ENCODE measurements at places on chromosomes 1 and 21.

GRCh38 chr1:36532810-36533401 is 50.2 kb upstream of the CSF3R start:
- no peak for DNase-seq

GRCh38 chr1:33111965-33112364 is 31.0 kb downstream of the AZIN2 start:
- DNase-seq, result no peak

GRCh38 chr1:226799634-226800281 is 60.7 kb upstream of the ITPKB start:
- DNase-seq, result no peak

GRCh38 chr1:928825-929661 is 5.3 kb downstream of the SAMD11 start:
- DNase-seq, result no peak

- no peak for DNase-seq
Measured at GRCh38 chr1:53279296-53280200, 41.2 kb upstream of the MAGOH start.

- peak; percentile 55 for DNase-seq
Measured at GRCh38 chr1:39098546-39099250, 72.5 kb downstream of the NDUFS5 start.

GRCh38 chr1:235112297-235113182 is 16.1 kb downstream of the TOMM20 start:
- no peak for DNase-seq

DNA sequence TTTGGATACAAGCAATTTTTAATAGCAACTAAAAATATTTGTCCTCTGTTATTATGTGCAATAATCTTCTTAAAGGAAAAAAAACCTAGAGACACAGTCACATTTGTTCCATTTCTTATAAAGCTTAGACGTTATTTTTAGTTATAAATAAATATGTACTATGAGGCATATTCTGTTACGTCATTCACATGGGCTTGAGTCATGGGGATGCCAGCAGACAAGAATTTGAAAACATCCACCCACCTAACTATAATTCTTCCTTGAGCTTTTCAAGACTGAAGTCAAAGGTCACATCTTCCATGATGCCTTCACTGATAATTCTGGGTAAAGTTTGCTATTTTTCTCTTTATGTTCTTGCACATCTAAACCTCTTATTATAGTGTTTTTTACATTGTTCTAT is 268.8 kb downstream of the KCTD3 start:
- no peak for DNase-seq

DNA sequence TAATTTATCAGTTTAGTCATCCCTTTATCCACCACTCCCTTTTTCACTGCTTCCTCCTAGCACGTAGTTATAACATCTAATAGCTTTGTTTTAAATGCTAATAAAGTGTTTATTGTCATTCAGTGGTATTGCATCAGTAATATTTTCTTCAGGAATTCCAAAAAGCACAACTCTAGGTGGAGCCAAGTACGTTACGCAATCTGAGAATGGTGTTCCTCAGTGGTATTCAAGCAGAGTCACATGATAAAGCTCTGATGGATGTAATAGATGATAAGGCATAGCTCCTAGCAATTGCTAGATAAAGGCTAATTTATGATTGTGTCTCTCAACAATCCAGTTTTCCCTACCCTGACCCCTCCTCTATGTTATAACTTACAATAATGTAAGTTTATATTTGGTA is 494.6 kb upstream of the ADGRL4 start:
- DNase-seq, result no peak

DNA sequence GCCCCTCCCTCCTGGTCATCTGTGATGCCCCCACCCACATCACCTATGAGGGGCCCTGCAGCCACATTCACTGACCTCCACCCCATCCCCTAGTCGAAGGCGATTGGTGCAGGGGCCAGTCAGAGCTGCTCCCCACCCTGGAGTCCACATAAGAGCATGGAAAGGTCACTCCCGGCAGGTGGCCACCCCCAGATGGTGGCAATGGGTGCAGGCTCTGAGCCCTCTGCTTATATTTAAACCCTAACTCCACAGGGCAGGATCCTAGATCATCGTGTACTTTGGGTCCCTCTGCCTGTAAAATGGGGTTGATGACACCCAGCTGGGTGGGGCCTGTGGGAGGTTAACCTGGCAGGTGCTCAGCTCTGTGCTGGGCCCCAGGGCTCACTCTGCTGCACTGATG is 186.8 kb upstream of the C1orf174 start:
- no peak for DNase-seq

- DNase-seq, result no peak
Measured at GRCh38 chr1:171805395-171806115, 24.1 kb downstream of the METTL13 start.

DNA sequence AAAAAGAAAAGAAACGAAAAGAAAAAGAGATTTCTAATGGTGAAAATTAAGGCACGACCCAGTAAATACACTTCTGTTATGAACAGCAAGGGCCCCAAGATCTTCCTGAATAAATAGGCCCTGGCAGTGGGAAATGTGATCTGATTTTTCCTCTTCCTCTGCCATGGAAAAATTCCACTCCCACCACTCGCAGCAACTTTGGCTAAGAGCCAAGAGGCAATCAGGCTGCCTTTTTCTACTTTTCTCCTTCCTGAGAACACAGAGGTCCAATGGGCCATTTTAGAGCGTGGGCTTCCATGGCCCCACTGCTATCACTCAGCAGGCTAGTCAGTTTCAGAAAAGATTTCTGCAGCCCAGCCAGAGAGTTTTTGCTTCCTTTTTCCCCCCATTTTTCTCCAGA is 33.7 kb upstream of the AK4 start:
- no peak for DNase-seq

GRCh38 chr1:185517808-185518419 is 200.9 kb upstream of the IVNS1ABP start:
- no peak for DNase-seq

GRCh38 chr1:66770240-66770639 is 18.0 kb downstream of the DYNLT5 start:
- DNase-seq, result no peak

- no peak for DNase-seq
Measured at GRCh38 chr21:33386222-33386784, 16.9 kb upstream of the IFNGR2 start.

DNA sequence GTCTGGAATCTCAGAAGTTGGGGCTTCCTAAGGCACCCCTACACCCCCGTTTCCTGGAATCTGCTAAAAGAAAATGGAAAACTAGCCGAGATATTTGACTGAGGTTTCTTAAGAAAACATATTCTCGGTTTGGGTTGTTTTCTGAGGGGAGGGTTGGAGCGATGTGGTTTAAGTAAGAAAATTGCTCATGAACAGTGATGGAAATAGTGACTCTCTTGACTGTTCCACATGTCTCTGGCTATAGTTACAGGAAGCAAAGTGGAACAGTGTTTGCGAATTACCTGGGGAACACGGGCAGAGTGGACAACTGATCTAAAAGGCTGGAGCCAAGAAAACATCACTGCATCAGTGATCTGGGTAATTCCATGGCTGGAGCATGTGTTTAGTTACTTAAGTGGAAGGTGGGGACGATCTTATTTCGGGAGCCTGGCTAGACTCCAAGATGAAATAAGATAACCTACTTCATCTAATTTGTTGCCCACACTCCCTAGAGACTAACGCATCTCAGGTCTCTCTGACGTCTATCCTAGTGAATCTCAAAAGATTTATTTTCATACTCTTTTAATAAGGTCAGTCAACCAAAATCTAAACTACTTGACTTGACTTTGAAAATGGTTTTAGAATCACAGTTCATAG is 92.4 kb downstream of the KCNJ15 start:
- DNase-seq, result no peak

GRCh38 chr1:17719874-17720273 is 35.3 kb upstream of the ACTL8 start:
- no peak for DNase-seq

DNA sequence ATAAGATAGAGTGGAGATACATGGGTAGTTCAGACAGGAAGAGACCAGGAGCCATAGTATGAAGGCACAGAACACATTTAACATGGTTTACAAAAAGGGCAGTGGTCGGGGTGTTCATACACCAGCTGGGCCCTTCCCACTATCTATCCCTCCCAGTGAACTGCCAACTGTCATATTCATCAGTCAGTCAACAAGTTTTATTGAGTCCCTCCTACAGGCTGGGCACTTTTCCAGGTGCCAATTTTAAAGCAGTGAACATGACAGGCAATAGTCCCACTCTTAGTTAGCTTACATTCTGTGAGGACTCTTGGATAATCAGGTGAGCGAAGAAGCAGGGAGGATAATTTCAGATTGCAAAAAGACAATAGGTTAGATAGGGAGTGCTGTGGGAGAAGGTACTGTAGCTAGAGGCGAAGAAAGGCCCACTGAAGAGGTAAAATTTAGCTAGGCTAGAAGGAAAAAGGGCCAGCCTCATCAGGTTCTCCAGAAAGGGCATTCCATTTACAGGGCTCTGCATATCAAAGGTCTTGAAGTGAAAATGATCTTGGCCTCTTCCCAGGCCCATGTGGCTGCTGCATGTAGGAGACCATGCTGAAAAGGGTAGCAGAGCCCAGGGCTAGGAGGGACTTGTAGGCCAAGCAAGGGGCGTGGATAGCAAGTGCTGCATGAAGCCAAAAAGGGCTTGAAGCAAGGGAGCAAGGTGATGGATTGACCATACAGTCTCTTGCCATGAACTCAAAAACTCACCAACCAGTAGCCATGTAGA is 274.7 kb upstream of the SNX7 start:
- no peak for DNase-seq

- peak; percentile 40 for DNase-seq
Measured at GRCh38 chr1:54950369-54951163, 29.9 kb upstream of the TMEM61 start.

DNA sequence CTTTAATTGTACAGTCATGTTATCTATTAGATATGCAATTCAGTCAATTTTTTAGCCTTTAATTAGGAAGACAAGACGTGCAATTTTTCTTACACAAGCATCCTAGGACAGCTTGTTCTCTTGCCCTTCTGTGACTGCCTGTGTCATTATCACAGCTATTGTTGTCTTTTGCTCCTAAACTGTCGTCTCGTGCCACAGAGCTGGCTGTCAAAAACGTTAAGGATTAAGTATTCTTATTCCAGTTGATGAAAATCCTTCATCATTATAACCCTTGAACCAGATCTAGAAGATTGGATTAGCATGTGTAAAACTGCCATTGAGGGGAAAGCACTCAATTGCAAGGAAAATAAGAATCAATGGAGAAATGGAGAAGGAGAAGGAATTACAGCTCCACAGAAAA is 43.8 kb upstream of the AIM2 start:
- DNase-seq, result no peak

GRCh38 chr1:25519624-25520023 is 23.8 kb upstream of the LDLRAP1 start:
- peak; percentile 0 for DNase-seq

DNA sequence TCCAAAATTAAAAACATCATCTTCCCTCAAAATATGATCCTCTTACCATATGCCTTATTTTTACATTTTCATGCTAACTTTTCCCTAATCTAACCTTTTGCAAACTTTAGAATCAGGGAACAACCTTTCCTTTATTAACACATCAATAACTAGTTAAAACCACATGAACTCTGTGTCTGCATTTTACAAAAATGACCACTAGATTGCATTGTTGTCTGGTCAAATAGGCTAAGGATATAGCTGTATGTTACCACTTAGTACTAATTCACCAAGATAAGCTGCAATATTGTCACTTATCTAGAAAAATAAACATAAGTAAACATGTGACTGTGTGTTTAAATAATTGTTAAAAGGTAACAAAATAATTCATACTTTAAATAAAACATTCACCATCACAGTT is 82.3 kb downstream of the DENND1B start:
- DNase-seq, result no peak

GRCh38 chr1:10709646-10710045 is 86.8 kb downstream of the CASZ1 start:
- DNase-seq, result no peak

GRCh38 chr21:34073749-34074282 is 438 bp downstream of the MRPS6 start:
- DNase-seq, result peak; percentile 56

GRCh38 chr1:220151454-220151853 is 57.5 kb downstream of the IARS2 start:
- no peak for DNase-seq

- no peak for DNase-seq
Measured at GRCh38 chr1:116314305-116314919, 58.6 kb upstream of the ATP1A1 start.

DNA sequence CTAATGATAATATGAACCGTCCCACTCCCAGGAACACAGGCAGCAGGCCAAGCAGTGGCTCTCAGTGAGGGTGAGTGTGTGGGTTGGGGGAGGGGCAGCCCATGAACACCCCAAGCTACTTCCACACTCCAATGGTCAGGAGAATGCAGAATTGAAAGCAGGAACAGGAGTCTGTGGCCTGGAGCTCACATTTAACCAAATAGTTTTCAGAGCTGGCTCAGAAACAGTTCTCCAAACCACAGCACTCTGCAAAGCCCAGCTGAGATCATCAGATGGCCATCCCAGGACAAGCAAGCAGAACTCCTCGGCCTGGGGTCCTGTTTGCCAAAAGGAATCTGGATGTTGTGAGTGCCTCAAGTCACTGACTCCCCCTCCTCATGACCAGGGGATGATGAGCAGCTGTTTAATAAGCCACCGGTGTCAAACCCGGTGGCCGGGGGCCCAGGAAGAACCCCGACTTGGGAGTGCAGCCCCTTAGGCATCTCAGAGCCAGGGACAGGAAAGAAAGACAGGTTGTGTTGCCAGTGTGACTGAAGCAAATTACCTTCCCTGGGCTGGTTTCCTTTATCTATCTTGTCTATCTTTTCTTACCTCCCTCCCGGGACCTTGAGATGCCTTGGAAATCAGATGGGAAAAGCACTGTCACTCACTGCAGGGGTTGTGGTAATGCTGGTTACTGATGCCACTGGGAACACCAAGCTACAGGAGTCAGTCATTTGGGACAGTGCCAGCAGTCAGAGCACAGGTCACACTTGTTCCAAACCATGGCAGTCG is 20.4 kb downstream of the DEGS1 start:
- DNase-seq, result no peak

DNA sequence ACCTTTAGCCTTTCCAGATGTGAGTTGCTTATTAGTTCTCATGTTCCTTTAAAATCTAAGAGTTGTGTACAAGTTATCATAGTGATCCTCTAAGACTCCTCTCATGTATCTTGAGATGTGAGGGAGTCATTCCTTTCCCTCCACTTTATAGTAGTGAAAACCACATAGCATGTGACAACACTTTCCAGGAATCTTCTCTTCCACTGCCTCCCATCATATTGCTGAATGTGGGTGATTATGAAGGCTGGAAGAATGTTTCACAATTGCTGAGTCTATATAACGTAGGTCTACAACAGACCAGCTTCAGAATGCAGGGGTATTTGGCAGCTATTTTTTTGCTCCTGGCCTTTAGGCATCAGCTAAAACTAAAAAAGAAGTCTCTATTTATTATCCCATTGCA is 44.7 kb upstream of the LRRC7 start:
- DNase-seq, result no peak

Data from activated CD8-positive, alpha-beta memory T cell treated with anti-CD3 and anti-CD28 coated beads, Interleukin-2, amount 50 U/mL, for 4 hours (primary cell).